ENCODE measurements at places on chromosomes 11 and 22.

DNA sequence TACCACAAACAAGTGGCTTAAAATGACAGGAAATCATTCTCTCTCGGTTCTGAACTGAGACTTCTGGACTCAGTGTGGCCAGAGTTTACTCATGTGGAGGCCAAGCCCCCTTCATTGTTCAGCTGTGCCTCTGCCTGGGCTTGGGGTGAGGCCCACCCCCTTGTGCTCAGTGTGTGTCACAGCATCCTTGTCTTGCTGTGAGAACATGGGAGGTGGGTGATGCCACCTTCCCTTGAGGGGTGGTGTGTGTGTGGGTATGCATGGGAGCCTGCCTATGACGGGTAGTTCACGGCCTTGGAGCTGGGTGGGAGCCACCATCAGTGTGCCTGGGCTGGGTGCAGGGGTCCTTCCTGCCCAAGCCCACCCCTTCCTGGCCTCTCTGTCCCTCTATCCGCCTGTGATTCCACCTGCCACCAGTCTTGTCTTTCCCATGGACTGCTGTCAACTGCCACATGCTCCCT is 101.7 kb downstream of the MORC2 start:
- DNase-seq = no peak

DNA sequence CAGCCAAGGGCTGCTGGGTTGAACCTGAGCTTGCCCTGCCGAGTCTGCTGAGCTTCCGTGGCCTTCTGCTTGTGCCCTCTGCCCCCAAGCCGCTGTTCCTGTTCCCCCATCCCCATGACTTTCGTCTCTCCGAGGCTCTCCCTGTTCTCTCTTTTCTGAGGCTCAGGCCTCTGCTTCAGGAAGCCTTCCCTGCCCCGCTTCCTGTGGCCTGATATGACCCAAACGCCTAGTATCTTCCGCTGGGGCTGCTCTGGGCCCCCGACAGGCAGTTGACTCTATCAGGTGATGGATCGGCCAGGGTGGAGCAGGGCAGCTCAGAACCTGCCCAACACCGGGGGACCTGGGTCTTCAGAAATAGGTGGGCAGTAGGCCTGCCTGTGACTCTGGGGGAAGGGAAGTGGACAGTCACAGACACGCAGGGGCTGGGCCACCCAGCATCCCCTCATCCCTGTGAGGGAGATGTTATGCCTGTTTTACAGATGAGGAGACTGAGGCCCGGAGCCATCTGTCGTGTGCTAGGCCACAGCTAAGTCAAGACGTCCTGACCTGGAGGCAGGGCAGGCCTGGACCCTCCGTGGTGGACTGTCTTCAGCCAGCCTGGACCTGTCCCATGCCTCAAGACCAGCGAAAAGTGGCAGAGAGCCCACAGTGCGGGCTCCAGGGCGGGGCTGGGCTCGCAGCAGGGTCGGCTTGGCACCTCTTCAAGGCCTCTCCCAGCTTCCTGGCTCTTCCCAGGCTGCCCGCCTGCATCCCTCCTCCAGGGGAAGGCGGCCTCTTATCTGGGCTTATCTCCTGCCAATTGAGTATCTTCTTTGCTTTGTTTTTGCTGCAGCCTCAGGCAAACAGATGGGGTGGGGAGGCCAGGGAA is 16.2 kb downstream of the BAD start:
- no peak for DNase-seq

DNA sequence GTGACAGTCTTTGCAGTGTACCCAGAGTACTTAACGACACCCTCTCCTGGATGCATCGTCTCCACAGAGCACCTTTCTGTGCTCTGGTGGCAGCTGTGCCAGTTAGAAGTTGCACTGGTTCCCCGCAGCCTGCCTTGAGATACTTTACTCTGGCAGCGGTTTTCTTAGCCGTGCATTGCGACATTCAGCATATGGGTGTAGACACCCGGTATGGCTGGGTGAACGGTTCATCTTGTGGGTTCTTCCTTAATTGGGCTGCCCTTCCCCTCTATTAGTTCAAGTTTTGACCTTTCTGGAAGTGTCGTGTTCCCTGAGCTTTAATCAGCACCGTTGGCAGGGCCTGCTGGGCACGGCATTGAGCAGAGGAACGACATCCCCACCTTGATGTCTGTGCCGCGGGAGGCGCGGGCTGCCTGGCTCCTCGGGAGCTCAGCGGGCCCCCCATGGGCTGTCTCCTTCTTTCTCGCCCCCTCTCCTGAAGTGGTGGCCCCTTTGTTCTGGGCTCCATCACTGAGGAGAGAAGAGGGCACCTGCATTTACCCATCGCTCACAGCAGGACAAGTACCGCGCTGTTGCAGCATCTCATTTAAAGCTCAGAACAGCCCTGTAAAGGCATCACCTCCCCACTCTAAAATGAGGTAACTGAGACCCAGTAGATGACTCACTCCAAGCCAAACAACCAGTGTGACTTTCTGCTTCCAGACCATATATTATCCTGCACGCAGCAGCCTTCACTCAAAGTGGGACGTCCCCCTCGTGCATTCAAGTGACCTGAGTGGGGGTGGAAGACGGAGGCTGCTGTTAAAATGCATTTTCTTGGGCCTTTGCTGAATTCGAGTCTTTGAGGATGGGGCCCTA is 13.3 kb downstream of the FAM83F start:
- no peak for DNase-seq

DNA sequence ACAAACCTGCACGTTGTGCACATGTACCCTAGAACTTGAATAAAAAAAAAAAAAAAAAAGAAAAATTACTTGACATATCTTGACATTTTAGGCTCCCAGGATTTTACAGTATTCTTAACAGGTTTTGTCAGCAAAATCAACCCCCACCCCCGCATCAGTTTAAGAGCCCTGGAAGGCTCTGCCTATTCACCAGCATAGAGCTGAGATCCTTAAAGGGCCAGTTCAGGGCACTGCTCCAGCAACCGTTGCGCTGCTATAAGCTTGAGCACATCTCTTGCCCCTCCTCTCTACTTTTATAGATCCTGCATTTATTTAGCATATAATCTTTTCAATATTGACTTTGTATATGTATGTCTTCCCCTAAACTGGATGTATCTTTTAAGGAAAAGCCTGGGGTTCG is 697 bp upstream of the PAFAH1B2 start:
- DNase-seq = no peak

- DNase-seq = no peak
These were observed 416.6 kb upstream of the CCDC90B start for GRCh38 chr11:83702796-83703195.

Measured in AG04450 (cell line).